ENCODE measurements at places on chromosomes 12 and 14. TPM values are rescaled to one million over a fixed set of nuclear protein-coding genes. Genes with fewer than 3 reads are reported as not detected.

DNA sequence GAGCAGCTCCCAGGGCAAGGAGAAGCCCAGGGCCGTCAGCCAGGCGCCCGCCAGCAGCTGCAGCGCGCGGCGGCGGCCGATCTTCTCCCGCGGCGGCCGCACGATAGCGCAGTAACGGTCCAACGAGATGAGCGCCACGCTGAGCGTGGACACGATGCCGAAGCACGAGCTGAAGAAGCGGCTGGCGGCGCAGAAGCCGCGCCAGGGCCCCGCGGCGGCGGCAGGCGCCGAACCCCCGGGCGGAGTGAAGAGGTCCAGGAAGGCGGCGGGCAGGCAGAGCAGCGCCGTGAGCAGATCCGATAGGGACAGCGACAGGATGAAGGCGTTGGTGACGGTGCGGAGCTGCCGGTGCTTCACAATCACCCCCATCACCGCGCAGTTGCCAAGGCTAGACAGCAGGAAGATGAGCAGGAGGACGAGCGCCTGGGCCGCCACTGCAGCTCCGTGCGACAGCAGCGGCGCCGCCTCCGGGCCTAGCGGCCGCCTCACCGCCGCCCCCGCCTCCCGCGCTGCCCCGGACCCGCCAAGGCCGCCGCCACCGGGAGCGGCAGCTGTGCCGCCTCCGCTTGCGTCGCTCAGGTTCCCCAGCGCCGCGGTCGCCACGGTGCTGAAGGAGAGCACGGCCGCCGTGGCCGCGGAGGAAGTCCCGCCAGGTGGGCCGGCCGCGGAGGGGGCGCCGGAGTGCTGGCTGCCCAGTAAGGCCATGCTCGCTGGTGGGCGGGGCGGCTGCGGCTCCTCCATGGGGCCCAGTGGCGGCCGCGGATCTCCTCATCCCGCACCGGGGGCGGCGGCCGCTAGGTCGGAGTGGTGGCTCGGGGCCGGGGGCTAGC, 479 bp downstream of the GPR135 start:
- peak; percentile 89 for DNase-seq

GRCh38 chr14:73170686-73171085, 34.4 kb downstream of the PSEN1 start:
- no peak for DNase-seq

DNA sequence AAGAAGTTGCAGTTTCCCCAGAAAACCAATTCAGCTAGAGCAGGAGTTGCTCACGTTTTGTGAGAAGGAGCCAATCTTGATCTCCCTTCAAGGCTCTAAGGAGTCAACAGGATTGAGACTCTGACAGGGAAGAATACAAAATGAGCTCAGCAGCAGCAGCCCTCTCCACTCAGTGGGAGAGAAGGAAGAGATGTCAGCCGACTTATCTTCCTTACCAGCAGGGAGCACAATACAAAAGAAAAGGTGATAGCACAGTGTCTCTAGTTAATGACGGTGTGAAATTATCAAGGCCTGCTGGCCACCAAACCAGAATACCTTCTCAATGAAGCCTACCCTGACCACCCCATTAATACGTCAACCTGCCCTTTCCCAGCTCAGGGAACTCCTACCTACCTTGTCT, 223.6 kb upstream of the TMPO start:
- no peak for DNase-seq

Gene PCED1B
- 2.8 TPM for polyA plus RNA-seq

DNA sequence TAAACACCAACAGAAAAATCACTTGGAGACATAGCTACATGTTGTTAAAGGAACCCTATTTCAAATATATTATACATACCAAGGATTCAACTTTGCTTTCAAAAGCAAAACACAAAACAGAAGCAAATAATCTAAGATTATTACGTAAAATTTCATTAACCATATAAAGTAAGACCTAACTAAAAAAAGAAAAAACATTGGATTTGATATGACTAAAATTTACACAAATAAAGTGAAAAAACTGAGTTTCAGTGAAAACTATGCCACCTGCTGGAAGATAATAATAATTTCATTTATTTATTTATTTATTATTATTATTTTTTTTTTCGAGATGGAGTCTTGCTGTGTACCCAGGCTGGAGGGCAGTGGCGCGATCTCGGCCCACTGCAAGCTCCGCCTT, 45.2 kb downstream of the WDHD1 start:
- no peak for DNase-seq

DNA sequence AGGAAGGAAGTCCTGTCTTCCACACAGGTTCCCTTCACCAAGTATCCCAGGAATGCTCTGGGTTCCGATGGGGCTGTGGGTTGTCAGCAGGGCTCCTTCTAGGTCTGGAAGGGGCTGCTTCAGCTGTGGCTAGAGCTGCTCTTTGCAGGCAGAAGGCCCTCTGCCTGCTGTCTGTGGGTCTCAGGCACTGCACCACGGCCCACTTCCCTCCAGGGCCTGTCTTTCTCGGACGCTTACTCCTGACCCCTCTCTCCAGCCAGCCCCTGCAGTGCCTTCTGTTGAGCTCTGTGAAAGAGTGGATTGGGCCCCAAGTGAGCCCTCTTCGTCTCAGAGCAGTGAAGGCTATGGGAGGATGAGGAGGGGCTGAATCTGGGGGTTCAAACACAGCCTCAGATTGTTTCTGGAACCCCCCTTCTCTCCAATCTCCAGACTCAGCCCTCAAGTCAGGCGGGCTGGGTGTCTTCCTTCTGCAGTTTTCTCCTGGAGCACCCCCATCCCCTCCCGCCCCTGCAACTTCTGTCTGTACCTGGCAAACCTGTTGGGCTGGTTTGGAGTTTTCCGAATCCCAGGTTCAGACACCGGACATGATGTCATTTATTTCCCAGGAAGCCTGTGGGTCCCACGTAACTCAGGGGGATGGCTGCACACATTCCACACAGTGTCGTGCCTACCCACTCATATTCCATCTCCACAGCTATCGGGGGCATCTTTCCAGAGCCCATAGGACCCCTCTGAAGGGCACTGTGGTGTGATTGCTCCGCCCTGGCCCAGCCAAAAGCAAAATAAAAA, 24.9 kb upstream of the SPPL3 start:
- DNase-seq = peak; percentile 81

All from kidney (tissue), 22 donors.